ENCODE measurements at places on chromosomes 5 and 9. TPM values are rescaled to one million over a fixed set of nuclear protein-coding genes. Genes with fewer than 3 reads are reported as not detected.
A peak's percentile ranks its signal among the peaks of the same experiment; 100 is the strongest.

THBS4 gene
- total RNA-seq, result 21.5 TPM

DNA sequence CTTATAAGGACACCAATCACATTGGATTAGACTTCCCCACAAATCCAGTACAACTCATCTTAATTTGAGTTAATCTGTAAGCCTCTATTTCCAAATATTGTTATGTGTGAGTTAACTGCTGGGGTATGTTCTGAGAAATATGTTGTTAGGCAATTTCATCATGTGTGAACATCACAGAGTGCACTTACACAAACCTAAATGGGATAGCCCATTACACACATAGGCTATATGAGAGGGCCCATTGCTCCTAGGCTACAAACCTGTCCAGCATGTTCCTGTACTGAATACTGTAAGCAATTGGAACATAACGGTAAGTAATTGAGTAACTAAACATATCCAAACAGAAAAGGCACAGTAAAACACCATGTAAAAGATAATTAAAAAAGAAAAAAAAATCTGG, 19.1 kb upstream of the ARSI start:
- DNase-seq, result no peak
- no peak overlapping the region for H3K4me3 ChIP-seq
- H3K36me3 ChIP-seq, result no peaks in the 10 kb centered on the region
- H3K4me1 ChIP-seq, result no peaks in the 10 kb centered on the region

- no peaks in the 10 kb centered on the region for H3K36me3 ChIP-seq
- no peak for DNase-seq
- no peak overlapping the region for H3K27ac ChIP-seq
- no peaks in the 10 kb centered on the region for H3K27me3 ChIP-seq
- H3K4me1 ChIP-seq, result no peaks in the 10 kb centered on the region
Observed at GRCh38 chr9:68940573-68940972, 73.3 kb downstream of the PRKACG start.

DNA sequence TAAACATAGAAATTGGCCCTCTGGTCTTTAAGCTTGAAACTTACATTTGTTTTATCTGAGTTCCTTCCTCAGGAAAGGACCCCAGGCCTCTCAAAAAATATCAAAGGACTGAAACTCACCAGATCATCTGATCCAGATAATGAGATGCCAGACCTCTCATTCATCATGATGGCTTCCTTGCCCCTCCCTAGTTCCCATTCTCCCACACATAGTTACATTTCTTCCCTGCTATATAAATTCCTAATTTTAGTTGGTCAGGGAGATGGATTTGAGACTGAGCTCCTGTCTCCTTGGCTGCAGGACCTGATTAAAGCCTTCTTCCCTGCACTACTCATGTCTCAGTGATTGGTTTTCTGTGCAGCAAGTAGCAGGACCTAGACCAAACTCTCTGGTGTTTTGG, 119.4 kb upstream of the SPIN1 start:
- no peak for DNase-seq
- H3K27ac ChIP-seq, result no peak overlapping the region
- H3K4me3 ChIP-seq, result no peak overlapping the region
- no peaks in the 10 kb centered on the region for H3K4me1 ChIP-seq
- no peaks in the 10 kb centered on the region for H3K27me3 ChIP-seq

DMGDH gene
- total RNA-seq, result 9.9 TPM

TMC1 gene
- total RNA-seq, result 3.0 TPM

- H3K4me1 ChIP-seq, result no peaks in the 10 kb centered on the region
- no peaks in the 10 kb centered on the region for H3K27me3 ChIP-seq
Observed at GRCh38 chr5:164148292-164148691, 642.9 kb downstream of the MAT2B start.

- H3K27ac ChIP-seq, result no peak overlapping the region
- no peaks in the 10 kb centered on the region for H3K36me3 ChIP-seq
- no peak overlapping the region for H3K4me3 ChIP-seq
Observed at GRCh38 chr5:100788417-100788816, 114.7 kb downstream of the ST8SIA4 start.

DNA sequence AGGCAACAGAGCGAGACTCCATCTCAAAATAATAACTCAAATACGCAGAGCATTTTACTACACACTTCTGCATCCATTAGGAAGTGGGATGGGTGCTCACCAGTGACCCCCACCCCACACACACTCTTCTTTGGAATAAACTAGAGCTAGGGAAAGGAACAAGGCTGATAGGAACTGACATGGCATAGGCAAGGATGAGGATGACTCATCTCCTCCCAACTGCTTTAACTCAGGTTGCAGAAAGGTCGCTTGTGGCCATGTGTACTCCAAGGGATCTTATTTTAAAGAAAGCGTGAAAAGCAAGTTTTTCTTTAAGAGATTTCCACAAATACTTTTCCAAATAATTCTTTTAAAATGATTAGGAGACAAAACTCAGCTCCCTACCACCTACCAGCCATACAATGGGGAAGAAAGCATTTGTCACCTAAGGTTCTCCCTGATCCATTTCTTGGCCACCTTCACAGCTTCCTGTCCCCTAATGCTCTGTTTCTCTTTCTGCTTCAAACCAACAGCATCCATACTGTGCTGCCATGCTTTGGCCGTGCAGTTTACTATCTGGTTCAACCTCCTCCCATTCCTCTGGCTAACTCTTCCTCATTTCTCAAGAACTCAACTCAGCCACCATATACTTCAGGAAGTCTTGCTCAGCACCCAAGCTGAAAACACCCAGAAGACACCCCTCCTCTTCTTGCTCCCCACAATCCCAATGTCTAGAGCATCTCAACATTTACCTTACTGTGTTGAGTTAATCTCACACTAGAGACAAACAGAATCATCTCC, 211.9 kb downstream of the ACTL7B start:
- no peaks in the 10 kb centered on the region for H3K27me3 ChIP-seq
- H3K4me3 ChIP-seq, result no peak overlapping the region
- DNase-seq, result no peak
- H3K4me1 ChIP-seq, result no peaks in the 10 kb centered on the region
- no peaks in the 10 kb centered on the region for H3K36me3 ChIP-seq

DNA sequence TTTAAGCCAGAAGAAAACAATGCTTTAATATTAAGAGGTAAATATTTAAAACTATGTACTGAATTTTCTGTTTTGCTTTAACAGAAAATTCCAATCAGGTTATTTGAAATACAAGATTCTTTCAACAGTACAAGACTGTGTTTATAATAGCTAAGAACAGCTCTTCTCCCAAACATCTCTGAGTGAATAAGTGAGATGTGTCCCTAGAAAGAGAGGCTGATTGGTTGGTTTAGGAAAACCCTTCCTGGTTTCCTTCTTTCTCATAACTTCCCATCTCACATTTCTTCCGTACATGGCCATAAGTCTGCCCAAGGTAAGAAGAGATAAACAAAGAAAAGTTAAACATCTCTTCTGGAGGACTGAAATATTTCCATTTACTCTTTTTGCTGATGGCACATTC, 145.9 kb downstream of the FANCC start:
- H3K4me3 ChIP-seq, result no peak overlapping the region
- H3K27ac ChIP-seq, result no peak overlapping the region
- H3K36me3 ChIP-seq, result no peaks in the 10 kb centered on the region
- DNase-seq, result no peak

GRCh38 chr9:27627188-27627564, 53.9 kb upstream of the C9orf72 start:
- no peaks in the 10 kb centered on the region for H3K4me1 ChIP-seq
- no peak overlapping the region for H3K27ac ChIP-seq
- H3K4me3 ChIP-seq, result no peak overlapping the region
- DNase-seq, result no peak
- no peaks in the 10 kb centered on the region for H3K36me3 ChIP-seq
- H3K27me3 ChIP-seq, result no peaks in the 10 kb centered on the region

IGFBPL1 gene
- total RNA-seq, result 14.3 TPM

- H3K4me3 ChIP-seq, result no peak overlapping the region
- H3K27me3 ChIP-seq, result peaks cover 3% of the 10 kb centered on the region
- DNase-seq, result peak; percentile 71
- H3K36me3 ChIP-seq, result no peaks in the 10 kb centered on the region
Observed at GRCh38 chr5:135829681-135830383, 4.6 kb upstream of the SLC25A48 start.

GRCh38 chr9:83505282-83505681, 32.9 kb downstream of the FRMD3 start:
- no peaks in the 10 kb centered on the region for H3K27me3 ChIP-seq
- H3K36me3 ChIP-seq, result no peaks in the 10 kb centered on the region
- no peak overlapping the region for H3K27ac ChIP-seq
- no peak for DNase-seq
- no peaks in the 10 kb centered on the region for H3K4me1 ChIP-seq

PPP3R2 gene
- not detected for total RNA-seq

DNA sequence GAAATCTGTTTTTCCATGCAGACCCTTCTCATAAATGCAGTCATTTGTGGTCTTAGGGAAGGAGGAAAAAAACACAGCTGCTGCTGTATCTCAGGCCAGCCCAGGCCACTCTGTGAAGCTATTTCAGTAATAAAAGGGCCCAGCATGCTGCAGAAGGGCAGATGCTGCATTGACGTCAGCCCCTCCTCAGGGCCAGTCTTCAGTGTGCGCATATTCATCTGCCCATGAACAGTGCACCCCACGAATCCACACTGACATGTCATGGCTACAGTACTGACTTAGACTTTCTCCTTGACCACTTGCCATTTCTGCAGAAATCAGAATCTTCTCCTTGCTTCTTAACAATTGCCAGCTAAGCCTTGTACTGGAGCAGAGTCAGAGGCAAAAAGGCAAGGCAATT, 304.7 kb downstream of the GABRG2 start:
- no peaks in the 10 kb centered on the region for H3K27me3 ChIP-seq
- DNase-seq, result no peak
- no peaks in the 10 kb centered on the region for H3K36me3 ChIP-seq
- no peaks in the 10 kb centered on the region for H3K4me1 ChIP-seq

IL4 gene
- not detected for total RNA-seq

ARL14EPL gene
- not detected for total RNA-seq

GRCh38 chr5:144202726-144203125, 32.1 kb downstream of the KCTD16 start:
- H3K27ac ChIP-seq, result no peak overlapping the region
- no peaks in the 10 kb centered on the region for H3K27me3 ChIP-seq
- no peak for DNase-seq
- H3K36me3 ChIP-seq, result no peaks in the 10 kb centered on the region
- H3K4me1 ChIP-seq, result no peaks in the 10 kb centered on the region

WASHC1 gene
- total RNA-seq, result 7.8 TPM

- no peaks in the 10 kb centered on the region for H3K27me3 ChIP-seq
- no peak overlapping the region for H3K27ac ChIP-seq
- no peak for DNase-seq
- H3K4me3 ChIP-seq, result no peak overlapping the region
- no peaks in the 10 kb centered on the region for H3K36me3 ChIP-seq
Observed at GRCh38 chr5:138258704-138259292, 15.6 kb downstream of the GFRA3 start.

DNA sequence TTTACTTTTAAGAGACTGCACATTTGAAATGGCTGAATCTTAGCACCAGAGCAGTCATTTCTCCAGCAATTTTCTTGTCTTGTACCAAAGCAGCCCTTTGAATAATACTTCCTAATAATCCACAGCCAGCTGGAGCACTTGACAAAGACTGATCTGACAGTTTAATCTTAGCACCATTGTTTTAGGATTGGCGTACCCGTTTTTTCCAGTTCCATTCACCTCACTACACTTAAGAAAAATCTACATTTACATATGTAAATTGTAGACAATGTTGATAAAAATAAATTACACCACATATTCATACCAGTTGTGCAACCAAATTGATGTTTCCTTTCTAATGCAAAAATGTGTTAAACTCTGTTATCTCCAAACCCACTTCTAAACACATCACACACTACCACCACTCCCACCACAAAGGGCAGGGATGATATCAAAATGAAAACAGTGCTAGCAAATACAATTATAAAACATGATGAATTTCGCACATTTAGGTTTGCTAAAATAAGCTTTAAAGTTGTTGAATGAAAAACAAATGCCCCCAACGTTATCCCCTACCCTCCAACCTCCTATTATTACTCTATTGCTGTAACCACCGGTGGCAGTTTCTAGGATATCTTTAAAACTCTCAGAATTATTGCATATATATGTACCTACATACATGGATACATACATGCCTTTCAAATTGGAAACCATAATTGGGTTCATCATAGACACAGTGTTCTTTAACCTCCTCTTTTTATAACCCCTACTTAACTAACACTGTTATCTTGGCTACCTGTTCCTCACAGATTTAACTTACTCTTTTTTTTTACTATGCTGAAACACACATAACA, 21.5 kb downstream of the SERINC5 start:
- H3K27me3 ChIP-seq, result no peaks in the 10 kb centered on the region
- H3K27ac ChIP-seq, result no peak overlapping the region
- no peak overlapping the region for H3K4me3 ChIP-seq
- no peak for DNase-seq

GRCh38 chr9:121576281-121577075, 75.0 kb upstream of the DAB2IP start:
- no peaks in the 10 kb centered on the region for H3K36me3 ChIP-seq
- no peak for DNase-seq
- no peaks in the 10 kb centered on the region for H3K27me3 ChIP-seq
- no peak overlapping the region for H3K27ac ChIP-seq
- H3K4me1 ChIP-seq, result no peaks in the 10 kb centered on the region

ACOT12 gene
- 1.0 TPM for total RNA-seq

GRCh38 chr5:58412081-58412480, 47.8 kb downstream of the PLK2 start:
- H3K27ac ChIP-seq, result no peak overlapping the region
- no peak for DNase-seq
- H3K4me3 ChIP-seq, result no peak overlapping the region
- no peaks in the 10 kb centered on the region for H3K36me3 ChIP-seq
- H3K4me1 ChIP-seq, result no peaks in the 10 kb centered on the region

FOXD4 gene
- total RNA-seq, result 0.46 TPM

GRCh38 chr5:60538426-60538825, 161.5 kb downstream of the DEPDC1B start:
- no peaks in the 10 kb centered on the region for H3K4me1 ChIP-seq
- no peaks in the 10 kb centered on the region for H3K27me3 ChIP-seq
- H3K36me3 ChIP-seq, result no peaks in the 10 kb centered on the region
- no peak overlapping the region for H3K27ac ChIP-seq

DNA sequence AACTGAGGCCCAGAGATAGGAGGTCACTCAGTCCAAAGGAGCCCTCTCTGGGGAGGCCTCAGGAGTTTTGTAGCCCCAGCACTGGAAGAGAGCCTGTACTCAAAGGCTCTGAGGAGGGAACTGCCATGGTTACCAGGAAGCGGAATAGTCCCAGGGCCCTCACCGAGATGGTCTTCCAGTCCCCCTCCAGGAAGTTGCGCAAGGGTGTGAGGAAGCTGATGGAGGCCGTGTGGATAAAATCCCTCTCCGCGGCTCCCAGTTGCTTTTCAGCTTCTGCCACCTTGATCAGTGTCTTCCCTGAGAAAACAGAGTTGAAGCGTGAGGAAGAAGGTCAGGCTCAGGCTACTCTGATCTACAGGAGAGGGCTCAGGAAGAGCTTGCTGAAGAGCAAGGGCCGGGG, 13.5 kb downstream of the SH3GLB2 start:
- no peak for DNase-seq
- H3K36me3 ChIP-seq, result no peaks in the 10 kb centered on the region
- no peaks in the 10 kb centered on the region for H3K4me1 ChIP-seq

ELOVL7 gene
- total RNA-seq, result 23.8 TPM

KCNV2 gene
- 1.4 TPM for total RNA-seq

GRCh38 chr5:6483880-6484382, 35.3 kb downstream of the UBE2QL1 start:
- H3K27me3 ChIP-seq, result no peaks in the 10 kb centered on the region
- no peak overlapping the region for H3K27ac ChIP-seq
- no peaks in the 10 kb centered on the region for H3K4me1 ChIP-seq
- no peak for DNase-seq
- no peaks in the 10 kb centered on the region for H3K36me3 ChIP-seq

IFNA21 gene
- not detected for total RNA-seq
